ENCODE measurements at places on chromosomes 13 and 19.

GRCh38 chr13:98751367-98751782 is 1.1 kb downstream of the SLC15A1 start:
- DNase-seq: no peak

GRCh38 chr19:34459614-34460013 is 21.9 kb upstream of the WTIP start:
- DNase-seq: no peak

DNA sequence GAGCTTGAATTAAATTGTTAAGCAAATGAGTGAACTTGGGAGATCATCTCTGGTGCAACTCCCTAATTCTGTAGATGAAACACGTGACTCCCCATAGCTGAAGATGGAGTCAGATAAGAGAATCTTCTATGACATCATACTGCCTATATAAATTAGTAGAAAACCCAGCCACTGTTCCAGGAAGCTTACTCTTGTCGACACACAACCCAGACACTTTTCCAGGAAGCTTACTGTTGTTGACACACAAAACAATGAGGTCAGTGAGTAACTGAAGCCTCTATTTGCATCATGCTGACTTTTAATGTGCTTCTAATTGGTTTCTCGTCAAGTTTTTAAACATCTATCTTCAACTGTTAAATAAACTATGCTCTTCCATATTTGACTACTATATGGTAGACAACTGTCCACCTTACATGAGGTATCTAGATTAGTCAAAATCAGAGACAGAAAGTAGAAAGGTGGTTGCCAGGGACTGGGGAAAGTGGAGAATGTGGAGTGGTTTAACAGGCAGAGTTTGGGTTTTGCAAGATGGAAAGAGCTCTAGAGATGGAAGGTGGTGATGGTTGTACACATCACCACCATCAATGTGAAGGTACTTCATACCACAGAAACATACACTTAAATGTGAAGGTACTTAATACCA is 168.2 kb downstream of the FGF14 start:
- DNase-seq: no peak

DNA sequence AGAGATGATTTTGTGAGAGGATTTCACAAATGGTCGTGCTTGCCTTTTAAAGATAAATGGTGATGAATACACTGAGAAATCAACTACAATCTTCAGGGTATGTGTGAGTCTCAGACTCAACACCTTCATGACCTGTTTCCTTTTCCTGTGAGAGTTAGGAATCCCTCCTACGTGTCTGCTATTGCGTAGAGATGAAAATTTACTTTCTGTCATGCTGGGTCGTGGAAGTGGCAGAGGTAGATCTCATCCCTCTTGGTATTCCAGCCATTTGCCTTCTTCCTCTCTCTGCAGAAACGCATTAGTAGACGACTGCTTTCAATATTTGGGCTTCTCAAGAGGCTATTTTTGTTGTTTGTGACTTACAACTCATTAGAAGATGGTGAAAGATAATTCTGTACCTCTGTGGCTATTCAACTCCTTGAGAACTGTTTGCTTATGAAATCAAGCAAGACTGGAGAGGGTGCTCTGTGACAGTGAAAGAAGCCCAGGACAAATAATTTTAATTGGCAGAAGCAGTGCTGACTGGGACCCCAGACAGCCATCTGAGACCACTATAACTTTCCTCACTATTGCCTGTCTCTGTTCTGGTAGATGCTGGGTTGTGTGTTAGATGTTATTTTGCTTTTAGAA is 233.1 kb downstream of the LACC1 start:
- no peak for DNase-seq

DNA sequence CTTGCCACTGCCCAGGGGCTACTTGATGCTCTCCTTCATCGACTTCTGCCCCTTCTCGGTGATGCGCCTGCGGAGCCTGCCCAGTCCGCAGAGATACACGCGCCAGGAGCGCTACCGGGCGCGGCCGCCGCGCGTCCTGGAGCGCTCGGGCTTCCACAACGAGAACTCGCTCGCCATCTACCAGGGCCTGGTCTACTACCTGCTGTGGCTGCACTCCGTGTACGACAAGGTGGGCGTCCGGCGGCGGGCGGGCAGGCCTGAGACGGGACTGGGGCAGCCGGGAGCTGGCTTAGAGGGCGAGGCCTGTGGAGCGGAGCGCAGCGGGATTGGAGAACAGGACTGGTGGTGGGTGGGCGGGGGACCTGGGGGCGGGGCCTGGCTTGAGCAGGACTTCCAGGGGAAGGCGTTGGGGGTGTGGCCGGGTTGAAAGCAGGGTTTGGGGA is 12.7 kb upstream of the PSMD8 start:
- peak; percentile 51 for DNase-seq

- DNase-seq: no peak
These were observed 4.4 kb downstream of the ZNF473 start for GRCh38 chr19:50030225-50030624.

GRCh38 chr13:43764349-43764748 is 22.4 kb downstream of the ENOX1 start:
- no peak for DNase-seq

- no peak for DNase-seq
These were observed 50.8 kb downstream of the USP12 start for GRCh38 chr13:27120811-27121210.

DNA sequence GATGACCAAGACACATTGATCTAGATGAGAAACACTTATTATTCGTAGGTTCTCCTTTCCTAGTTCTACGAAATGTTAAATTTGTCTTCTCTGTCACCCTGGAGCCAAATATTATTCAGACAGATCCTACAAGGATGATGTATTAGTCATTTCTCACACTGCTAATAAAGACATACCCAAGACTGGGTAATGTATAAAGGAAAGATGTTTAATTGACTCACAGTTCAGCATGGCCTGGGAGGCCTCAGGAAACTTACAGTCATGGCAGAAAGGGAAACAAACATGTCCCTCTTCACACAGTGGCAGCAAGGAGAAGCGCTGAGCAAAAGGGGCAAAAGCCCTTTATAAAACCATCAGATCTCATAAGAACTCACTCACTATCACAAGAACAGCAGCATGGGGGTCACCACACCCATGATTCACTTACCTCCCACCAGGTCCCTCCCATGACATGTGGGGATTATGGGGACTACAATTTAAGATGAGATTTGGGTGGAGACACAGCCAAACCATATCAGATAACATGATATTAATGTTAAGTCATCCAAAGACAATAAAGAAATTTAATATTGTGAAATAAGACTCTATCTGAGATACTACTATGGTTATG is 1248.8 kb upstream of the SLC10A2 start:
- DNase-seq: no peak

- DNase-seq: peak; percentile 19
These were observed 60.7 kb downstream of the MCF2L start for GRCh38 chr13:113029487-113030258.

DNA sequence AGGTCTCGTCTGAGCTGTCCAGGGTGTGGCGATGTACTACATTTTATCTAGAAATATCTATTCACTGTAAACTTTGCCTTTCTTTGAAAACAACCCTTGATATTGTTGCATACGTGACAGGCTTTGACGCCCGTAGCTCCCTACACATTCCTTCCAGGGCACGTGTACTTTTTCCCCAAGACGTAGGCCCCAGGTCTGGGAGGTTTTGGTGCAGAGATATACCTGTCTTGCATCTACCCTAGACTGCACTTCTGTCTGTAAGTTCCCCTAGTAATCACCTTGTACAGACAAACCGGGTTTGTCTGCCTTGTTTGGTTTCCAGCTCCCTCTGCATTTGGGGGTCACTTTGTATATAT is 69.2 kb downstream of the ERICH6B start:
- DNase-seq: no peak

DNA sequence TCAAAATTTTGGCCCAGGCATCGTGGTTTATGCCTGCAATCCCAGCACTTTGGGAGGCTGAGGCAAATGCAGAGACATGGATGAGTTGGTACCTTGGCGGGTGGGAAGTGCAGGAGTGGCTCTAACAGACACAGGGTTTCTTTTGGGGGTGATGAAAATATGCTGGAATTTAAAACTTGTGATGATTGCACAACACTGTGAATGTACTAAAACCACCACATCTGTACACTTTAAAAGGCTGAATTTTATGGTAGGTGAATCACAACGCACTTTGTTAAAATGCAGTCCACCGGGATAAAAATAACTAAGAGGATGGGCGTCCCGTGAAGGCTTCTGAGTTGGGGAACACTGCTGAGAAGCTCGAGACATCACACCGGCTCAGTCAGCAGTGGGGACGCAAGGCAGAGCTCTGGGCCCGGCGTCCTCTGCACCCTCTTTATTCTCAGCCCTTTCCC is 47.1 kb downstream of the MLLT1 start:
- no peak for DNase-seq

- no peak for DNase-seq
These were observed 234.2 kb downstream of the PCDH17 start for GRCh38 chr13:57865600-57866294.

GRCh38 chr19:39402346-39403300 is 4.0 kb upstream of the ZFP36 start:
- peak; percentile 84 for DNase-seq

- DNase-seq: no peak
These were observed 552.4 kb downstream of the GPC5 start for GRCh38 chr13:91950803-91951202.

DNA sequence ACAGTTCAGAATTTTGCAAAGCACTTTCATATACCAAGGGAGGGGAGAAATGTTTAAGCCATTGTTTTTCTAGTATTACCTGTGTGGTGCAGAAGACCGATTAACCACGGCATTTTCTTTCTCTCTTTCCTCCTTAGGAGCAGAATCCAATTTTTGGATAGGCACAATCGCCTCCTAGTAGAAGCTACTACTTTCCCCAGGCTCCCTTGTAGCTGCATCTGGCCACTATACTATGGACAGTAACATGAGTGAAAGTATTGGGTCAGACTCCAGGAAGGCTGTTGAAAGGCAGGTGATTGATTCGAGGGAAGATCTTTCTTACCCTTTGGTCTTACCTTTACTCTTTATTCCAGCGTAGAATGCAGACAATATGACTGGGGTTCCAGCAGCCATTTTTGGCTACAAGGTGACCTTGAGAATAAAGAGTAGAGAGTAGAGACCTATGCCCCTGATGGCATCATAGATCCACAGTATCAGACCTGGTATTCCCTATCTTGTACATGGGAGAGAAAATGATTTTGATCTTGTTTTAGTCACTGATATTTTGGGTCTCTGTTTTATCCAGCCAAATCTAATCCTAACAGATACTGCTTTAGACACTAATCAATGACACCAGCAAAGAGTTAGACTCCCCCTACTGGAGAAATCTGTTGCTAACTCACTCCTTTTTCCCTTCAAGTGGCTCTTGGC is 77.0 kb downstream of the LRRC63 start:
- DNase-seq: no peak

DNA sequence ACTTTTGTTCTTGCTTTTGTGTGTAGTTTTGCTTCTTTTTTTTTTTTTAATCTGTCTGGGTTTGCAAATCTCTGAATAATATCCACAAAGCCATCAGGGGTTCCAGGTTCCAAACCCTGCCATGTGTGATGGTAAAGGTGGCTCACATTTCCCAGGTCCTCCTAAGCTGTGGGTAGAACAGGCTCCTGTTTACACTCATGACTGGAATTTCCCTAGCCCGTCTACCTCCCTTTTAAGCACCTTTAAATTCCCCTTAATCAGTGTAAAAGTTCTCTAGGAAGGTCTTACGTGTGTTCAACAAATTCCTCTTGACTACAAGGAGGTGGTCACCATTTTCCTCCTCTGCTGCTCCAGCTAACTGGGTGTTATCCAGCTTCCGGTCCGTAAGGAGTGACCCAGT is 62.8 kb downstream of the EFNB2 start:
- DNase-seq: no peak

- no peak for DNase-seq
These were observed 33.5 kb downstream of the CLEC17A start for GRCh38 chr19:14616407-14616806.

DNA sequence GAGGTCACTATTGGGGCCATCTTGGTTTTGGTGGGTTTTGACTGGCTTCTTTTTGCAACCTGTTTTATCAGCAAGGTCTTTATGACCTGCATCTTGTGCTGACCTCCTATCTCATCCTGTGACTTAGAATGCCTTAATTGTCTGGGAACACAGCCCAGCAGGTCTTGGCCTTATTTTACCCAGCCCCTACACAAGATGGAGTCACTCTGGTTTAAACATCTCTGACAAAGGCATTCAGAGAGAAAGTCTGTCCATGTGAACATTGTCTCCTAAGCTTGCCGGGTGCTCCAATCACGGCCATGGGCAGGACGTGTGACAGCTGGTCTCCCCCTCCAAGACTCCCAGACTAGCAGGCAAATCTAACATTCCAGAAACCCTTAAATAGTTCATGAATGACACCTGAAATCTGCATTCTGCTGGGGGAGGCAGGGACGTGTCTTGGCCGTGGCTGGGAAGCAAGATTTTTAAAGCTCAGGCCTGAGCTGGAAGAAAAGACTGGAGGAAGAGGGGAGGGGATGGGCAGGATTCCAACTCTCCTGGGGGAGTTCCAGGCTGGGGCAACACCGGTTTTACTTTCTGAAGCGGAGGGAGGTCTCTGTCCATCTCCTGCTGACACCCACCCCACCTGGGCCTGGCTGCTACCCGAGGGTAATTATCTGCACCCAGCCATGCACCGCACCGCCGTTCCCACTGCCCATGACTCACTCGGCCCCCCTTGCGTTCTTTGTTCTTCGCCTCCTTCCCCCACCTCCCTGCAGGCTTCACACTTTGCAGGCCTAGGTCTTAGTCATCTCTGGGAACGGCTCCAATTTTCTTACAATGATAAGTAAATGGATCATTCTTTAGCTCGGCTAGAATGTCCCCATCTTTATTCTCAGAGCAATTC is 11.6 kb upstream of the OR1M1 start:
- no peak for DNase-seq

- no peak for DNase-seq
These were observed 496.7 kb downstream of the EFNB2 start for GRCh38 chr13:106038752-106039151.

DNA sequence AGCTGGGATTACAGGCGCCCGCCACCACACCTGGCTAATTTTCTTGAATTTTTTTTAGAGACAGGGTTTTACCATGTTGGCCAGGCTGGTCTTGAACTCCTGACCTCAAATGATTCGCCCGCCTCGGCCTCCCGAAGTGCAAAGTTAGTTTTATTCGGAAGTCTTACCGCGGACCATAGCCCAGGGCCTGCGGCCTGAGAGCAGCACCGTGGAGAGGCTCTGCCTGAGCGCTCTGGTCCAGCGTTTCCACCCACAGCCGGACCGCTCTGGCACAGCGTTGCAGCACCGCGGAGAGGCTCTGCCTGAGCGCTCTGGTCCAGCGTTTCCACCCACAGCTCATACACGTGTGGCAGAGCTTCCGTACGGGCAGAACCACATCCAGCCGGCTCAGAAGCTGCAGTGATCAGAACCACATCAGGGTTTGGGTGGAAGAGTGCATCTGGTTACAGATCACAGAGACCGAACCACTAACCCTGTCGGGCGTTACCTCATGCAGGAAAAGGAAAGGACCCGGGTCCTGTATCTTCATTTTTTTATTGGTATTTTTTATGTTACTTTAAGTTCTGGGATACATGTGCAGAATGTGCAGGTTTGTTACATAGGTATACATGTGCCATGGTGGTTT is 102.4 kb upstream of the SOX1 start:
- DNase-seq: no peak

GRCh38 chr13:32354040-32354439 is 38.7 kb downstream of the BRCA2 start:
- no peak for DNase-seq

All from stimulated activated CD8-positive, alpha-beta memory T cell treated with anti-CD3 and anti-CD28 coated beads, Interleukin-4, amount 100 ng/mL, for 24 hours (primary cell).